ENCODE measurements at places on chromosomes 12 and 14.

DNA sequence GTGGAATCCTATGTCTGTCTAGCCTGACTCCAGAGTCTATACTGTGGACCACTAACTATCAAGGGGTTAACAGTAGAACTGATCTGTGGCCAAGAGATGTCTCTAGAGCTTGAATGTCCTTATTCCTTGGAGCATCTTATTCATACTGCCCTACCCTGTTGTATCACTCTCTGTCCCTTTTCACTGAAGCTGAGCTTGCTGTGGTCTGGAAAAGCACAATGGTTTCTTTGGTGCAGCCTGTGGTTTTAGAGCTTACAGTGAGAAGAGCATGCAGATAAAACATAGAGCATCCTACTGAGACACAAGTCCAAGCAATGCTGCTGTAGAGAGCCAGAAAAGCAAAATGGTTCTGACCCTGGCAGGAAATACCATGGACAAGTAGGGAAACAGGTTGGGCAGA, 367.0 kb upstream of the ATP2B1 start:
- DNase-seq, result no peak

DNA sequence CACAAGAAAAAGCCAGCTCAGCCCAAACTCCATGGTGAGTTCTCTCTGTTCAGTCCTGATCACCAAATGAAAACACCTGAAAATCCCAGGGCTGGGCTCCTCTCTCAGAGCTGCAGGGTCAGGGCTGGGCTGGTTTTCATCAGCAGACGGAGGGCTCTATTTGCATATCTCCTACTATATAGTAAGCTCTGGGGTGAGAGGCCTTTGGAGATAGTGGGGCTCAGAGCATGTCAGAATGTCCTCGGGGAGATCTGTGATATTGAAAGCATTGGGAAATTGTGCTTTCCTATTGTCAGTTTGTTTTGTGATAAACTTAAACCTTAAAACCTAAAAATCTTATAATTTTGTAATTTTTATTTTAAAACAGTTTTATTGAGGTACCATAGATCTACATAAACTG, 742.6 kb downstream of the TMEM121 start:
- no peak for DNase-seq

DNA sequence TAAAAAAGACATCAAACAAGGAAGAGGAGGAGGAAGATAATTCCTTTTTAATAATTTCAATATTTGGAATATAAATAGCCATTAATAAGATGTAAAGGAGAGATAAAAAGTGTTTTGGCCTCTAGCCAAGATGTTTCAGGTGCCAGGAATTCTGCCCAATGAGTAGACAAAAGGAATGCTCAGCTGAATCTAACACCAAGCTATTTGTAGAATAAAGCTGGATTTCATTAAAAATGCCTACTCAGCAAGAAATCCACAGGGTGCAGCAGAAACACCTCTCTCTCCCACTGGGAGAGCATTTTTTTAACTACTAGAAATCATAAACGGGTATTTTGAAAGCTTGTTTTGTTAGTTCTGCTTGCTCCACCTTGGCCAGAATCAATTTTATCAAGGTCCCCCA, 4.1 kb upstream of the STAB2 start:
- no peak for DNase-seq

GRCh38 chr12:92365836-92366235, 220.2 kb upstream of the BTG1 start:
- DNase-seq, result no peak

DNA sequence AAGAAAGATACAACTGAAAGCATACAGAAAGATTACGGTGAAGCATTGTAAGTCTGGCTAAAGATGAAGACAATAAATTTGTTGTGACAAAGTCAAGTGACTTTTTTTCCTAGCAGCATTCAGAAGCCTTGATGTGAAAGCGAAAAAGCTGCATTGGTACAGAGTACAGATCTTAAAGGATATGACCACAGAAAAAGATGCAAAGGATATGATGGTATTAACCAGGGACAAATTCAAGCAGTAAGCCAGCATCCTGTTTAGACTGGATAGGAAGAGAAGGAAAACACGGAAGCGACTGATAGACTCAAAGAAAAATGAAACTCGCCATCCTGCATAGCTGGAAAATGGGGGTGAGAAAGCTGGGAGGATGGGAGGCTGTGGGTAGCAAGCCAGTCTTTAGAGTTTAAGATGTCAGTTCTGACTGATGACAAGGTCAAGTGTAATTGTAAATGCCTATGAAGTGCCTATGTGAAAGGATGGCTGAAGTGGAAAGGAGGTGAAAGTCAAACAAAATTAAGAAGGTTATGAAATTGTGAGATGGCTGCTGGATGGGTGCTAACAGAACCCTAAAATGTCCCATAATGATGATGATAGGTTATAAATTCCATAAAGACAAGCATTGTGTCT, 92.4 kb downstream of the PHLDA1 start:
- DNase-seq, result no peak

DNA sequence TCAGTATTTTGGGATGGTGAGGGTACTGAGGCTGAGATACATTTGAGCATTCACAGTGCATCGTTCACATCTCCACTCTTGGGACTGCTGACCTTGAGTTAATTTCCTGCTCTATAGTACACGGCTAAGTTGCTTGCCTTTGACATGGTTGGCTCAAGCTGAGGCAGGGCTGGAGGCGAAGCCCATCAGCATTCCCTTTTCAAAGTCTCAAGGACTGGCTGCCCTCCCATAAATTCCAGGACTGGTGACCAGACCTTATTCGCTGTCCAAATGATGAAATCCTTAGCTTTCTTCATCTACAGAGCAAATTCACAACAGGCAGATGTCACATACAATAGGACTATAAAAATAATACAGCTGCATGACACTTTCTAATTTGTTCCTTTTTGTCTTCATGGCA, 85.9 kb downstream of the SSPN start:
- no peak for DNase-seq

- DNase-seq, result no peak
Observed at GRCh38 chr12:79873201-79873600, 61.7 kb downstream of the PPP1R12A start.

DNA sequence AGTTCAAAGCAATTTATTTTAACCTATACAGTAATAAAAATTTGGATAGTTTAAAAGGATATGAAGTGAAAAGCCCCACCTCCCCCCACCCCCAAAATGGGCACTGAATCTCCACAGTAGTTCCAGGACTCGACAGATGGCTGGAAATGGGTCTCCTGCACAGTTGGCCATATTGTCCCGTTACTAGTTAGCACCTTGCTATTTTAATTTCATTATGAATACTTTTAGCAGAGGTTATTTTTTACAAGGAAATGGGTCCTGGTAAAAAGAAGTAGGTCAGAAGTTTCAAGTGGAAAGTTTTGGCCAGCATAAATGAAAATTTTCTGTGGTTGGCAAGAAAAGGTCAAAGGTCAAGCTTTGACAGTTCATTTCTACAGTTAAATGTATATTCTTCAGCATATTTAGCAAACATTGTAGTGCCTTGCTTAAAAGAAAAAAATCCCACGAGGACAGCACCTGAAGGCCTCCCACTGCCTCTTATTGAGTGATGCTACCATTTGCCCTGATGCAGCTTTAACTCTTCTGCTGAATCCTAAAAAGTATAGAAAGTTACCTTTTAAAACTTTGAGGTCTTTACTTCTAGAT, 28.3 kb downstream of the MTHFD1 start:
- no peak for DNase-seq

GRCh38 chr12:92696216-92696615, 6.6 kb upstream of the PLEKHG7 start:
- no peak for DNase-seq

GRCh38 chr12:3365463-3366411, 125.3 kb upstream of the PRMT8 start:
- DNase-seq, result no peak

DNA sequence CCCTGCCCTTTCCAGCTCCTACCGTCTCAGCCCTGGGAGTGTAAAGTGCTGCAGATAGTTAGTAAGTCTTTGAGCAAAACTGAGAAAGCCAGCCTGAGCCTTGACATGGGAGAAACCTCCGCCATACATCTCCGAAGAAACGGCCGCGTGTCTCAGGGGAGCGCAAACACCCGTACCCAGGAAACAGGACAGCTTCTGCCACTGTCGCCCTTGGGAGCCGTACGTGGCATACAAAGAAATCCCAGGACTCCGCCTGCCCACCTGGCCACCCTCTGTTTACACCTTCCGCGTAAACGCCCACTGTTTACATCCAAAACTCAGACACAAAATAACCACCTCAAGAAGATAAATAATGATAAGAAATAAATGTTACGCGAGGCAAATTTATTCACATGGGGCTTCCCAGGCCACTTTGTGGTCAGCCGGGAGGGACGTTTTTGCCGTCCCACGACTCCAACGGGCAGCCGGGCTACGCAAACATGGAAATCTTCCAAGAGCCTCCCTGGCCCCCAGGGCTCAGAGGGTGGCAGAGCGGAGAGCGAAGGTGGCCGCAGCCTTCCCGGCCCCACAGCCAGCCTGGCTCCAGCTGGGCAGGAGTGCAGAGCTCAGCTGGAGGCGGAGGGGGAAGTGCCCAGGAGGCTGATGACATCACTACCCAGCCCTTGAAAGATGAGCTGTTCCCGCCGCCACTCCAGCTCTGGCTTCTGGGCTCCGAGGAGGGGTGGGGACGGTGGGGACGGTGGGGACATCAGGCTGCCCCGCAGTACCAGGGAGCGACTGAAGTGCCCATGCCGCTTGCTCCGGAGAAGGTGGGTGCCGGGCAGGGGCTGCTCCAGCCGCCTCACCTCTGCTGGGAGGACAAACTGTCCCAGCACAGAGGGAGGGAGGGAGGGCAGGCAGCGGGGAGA, at the start of gene BDKRB2:
Gene BDKRB2, plus strand, starts transcription at position 689 of the 908 bp plus-strand sequence. CDS start 32,269 bp downstream, outside the sequence.
- DNase-seq, result no peak

- no peak for DNase-seq
Observed at GRCh38 chr14:59186306-59186705, 2.2 kb upstream of the DAAM1 start.

GRCh38 chr14:66629499-66629898, 121.6 kb downstream of the GPHN start:
- DNase-seq, result no peak

- DNase-seq, result no peak
Observed at GRCh38 chr12:12562016-12562483, 613 bp downstream of the DUSP16 start.

DNA sequence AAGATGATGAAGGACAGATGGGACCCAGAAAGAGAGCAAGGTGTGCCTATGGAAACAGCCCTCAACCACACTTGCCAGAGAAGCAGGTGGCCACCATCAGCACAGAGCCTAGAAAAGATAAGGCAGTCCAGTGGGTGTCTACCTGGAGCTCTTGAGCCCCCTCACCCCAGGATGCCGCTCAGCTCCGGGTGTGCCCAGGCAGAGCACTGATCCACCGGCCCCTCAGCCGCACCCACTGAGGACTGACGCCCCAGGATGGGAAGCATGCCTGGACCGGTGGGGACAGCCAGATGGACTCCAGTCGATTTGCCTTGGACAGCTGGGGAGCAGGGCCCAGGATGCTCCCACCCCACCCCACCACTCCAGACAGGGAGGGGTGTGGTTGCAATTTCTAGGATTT, 15.1 kb upstream of the ZFP36L1 start:
- DNase-seq, result peak; percentile 55

DNA sequence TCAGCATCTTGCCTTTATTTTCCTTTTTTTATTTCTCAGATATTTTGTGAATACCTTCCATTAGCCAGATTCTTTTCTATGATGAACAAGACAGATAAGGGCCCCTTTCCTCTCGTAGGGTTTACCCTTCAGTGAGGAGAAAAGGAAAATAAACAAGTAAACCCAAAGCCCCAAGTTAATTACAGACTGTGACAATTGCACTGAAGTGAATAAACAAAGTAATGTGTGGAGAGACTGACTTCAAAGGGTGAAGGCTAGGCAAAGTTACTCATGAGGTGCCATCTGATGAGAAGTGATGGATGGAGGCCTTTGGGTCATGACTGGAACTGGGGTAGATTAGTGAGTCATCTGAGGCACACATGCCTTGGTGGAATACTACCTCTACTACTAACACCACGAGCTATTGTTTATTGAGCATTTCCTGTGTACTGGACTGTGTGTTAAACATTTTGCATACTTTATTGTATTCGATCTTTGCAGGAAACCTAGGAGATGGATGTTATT, 143.4 kb upstream of the PRICKLE1 start:
- DNase-seq, result no peak

Measured in type B pancreatic cell (in vitro differentiated cells).